ENCODE measurements at places on chromosomes 5 and 9.

DNA sequence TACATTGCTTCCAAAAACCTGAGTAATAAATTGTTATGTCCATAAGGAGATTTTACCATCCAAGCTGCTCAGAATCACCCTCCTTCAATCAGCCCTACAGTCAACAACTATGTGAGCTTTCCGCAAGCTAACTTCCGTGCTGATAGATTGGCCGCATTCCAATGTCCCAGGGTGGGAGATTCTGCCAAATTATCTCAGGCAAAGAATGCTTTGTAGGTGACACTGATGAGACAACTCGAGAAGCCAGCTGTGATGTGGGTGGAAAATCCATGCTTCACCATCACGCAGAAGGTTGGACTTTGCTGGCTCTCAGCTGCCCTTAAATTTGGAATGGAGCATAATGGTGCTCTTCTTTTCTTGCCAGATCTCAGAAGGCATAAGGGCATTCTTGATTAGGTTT, 44.9 kb upstream of the HCN1 start:
- no peak for DNase-seq

- DNase-seq: no peak
Measured at GRCh38 chr5:96453394-96453793, 20.3 kb upstream of the PCSK1 start.

- peak; percentile 20 for DNase-seq
Measured at GRCh38 chr9:126114850-126115460, 211.7 kb upstream of the MVB12B start.

- no peak for DNase-seq
Measured at GRCh38 chr9:95494416-95495371, 22.1 kb downstream of the PTCH1 start.

DNA sequence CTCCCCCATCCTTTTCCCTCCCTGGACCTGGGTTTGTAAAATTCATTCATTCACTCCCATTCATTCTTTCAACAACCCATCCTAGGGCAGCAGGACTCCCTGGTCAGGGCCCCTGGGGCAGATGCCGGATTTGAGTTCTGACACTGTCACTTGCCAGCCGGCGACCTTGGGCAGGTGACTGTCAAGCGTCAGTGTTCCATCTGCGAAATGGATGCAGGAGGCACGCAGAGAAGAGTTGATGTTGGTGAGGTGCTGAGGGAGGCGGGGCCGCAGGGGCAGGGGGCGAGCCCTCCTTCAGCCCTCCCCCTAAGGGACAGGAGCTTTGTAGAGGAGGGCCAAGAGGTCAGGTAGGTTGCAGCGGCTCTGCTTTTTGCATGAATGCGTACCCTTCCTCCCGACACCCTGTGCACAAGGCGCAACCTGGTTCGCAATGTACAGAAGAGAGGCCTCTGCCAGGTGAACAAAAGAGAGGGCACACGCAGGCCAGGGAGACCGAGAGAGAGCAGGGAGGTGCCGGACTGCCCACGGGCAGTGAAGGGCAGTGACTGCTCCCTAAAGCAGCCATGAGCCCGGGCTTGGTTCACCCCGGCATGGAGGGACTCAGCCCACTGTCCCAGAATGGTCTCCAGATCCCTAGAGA, 128.1 kb downstream of the BARX1 start:
- DNase-seq: no peak

GRCh38 chr5:40402007-40402364, 277.7 kb upstream of the PTGER4 start:
- no peak for DNase-seq

DNA sequence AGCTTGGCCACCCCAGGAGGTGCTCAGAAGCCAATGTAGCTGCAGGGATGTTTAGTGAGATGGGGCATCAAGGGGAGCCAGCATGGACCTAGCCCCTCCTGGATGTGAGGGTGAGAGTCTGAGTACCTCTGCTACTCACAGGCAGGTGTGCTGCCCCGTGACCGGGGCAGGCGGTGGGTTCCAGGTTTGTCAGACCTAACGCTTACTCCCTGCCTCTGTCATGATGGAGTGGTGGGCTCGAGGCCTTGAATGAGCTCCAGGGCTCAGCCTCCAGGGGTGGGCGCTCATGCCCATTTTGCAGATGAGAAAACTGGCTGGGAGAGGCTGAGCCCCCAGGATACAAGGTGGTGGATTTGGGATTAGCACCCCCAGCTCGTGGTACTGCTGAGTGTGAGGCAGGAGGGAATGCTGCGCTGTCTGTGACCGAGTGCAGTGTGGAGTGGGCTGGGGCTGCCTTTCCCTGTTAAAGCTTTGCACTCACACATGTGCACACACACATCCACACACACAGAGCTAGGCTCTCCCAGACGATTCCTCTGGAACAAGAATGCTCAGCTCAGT, 1.5 kb downstream of the RXRA start:
- DNase-seq: no peak

DNA sequence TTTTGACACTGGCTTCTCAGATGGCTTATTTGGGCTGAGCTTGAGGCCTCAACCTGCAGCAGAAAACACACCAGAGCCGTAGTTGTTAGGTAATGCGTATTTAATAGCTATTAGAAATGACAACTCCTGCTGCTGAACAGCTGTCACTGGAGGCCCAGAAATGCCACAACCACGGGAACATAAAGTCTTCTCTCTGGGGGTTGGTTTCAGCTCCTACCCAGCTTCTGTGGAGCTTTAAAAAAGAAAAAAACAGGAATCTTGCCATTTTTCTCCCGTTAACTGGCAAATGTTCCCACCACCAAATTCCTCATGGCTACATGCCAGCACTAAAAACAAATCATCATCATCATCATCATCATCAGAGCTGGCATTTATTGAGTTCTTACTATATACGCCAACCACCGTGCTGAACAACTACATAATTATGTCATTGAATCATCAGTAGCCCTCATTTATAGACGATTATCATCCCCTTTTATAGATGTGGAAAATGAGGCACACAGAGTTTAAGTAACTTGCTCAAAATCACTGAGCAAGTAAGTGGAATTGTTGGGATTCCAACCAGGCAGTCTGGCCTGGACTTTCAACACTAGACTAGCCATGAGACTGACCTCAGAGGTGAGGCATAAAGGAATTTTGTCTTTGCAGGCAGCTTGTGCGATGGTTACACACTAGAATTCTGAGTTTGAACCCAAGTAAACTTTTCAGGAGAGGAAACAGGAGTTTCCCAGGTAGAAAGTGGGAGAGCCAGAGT, 185.3 kb upstream of the WWC1 start:
- DNase-seq: no peak

GRCh38 chr5:125926172-125926571, 497.0 kb upstream of the GRAMD2B start:
- no peak for DNase-seq

- no peak for DNase-seq
Measured at GRCh38 chr5:159359408-159359807, 29.1 kb upstream of the IL12B start.

GRCh38 chr9:137694962-137695875, 76.4 kb downstream of the EHMT1 start:
- DNase-seq: peak; percentile 80

DNA sequence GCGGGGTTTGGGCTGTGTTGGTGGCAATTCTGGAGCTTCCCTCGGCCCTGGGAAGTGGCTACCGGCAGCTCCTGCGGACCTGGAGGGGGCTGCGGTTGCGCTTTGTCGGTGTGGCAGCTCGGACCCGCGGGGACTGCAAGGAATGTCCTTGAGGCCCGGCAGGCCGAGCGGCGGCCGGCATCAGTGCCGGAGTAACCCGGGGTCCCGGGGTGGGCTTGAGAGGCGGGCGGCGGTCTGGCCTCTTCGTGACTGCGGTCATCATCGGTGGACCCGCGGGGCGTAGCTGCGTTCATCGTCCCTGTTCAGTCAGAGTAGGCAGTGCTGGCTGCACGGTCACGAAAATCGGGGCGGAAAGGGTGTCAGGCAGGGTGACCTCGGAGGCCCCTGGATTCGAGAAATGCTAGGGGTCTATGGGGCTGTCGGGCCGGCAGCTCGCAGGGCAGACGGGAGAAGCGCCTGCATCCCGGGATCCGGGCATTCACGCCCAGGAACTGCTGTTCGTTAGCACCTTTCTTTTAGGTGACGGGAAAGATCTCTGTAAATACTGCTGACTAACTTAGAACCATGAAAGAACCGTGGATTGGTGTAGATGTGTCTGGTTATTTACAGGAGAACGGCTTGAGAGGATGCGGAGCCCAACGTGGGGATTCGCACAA, 474 bp downstream of the HMGCR start:
- peak; percentile 78 for DNase-seq

DNA sequence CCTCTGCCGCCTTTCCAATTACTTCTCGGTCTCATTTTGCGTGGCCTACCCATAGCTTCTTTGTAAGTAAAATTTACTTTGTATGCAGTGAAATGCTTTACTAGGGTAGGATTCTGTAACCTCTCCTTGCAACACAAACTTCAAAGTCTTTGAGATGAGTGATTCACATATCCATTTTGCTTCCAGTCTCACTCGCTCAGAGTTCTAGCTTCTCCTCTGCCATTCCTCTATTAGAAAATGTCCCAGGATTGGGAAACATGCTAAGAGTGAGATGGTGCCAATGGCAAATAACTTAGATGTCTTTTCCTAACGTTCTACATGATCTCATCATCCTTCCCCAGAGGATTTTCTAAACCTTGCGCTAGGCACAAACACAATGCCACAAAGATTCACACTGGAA, 270.5 kb upstream of the SLC30A5 start:
- DNase-seq: no peak

GRCh38 chr5:146699138-146699537, 179.4 kb downstream of the PPP2R2B start:
- DNase-seq: no peak

DNA sequence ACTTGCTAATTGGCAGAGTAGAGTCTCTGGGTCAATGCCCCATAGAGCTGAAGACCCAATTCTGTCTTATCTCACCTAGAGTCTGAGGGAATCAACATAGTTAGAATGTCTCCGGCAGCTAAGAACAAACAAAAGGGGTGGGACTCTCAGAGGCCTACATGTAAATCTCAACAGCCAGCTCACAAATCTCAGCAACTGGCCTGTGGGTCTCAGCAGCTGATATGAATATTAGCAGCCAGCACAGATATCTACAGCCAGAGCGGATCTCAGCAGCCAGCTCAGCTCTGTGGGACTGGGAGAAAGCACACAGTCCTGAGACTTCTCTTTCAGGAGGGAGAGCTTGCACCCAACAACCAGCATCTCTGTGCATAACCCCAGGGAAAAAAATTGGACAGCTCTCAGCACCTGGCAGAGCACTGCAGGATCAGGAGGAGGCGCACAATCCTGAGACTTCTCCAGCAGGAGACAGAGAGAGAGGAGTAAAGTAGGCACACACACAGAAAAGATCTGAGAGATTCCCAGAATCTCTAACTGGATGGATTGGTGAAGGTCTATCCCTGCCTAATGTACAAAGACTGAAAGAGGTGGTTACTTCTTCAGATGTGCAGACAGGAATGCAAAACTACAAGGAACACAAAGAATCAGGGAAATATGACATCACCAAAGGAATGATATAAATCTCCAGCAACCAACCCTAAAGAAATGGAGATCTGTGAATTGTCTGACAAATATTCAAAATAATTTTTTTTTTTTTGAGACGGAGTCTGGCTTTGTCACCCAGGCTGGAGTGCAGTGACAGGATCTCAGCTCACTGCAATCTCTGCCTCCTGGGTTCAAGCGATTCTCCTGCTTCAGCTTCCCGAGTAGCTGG, 29.2 kb downstream of the KLF4 start:
- no peak for DNase-seq

DNA sequence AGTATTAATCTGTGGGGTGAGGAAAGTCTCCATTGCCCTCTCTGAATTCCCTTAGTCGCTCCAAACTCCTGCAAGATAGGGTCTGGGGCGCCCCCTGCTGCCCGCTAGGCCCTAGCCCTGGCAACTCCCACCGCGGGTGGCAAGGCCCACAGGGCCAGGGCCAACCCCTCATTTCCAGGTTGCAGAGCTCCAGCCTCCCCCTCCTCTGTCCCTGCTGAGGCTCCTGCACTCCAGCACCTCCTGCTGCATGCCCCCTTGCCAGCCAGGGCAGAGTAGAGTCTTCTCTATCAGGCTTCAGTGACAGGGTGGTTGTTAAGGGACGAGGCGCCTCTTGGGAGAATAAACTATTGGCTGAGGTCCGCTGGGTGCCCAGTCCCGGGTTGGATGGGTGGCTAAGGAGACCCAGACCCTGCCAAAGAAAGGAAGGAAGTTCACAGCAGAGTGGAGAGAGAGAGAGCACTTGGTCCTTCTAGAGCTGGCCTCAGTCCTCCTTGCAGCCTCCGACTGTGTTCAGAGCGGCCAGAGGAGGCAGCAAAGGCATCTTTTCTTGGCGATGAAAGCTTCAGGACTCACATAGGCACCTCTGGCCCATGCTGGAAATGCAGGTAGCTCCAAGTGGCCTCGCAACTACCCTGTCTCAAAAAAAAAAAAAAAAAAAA, 45.6 kb downstream of the SAR1B start:
- DNase-seq: peak; percentile 91

DNA sequence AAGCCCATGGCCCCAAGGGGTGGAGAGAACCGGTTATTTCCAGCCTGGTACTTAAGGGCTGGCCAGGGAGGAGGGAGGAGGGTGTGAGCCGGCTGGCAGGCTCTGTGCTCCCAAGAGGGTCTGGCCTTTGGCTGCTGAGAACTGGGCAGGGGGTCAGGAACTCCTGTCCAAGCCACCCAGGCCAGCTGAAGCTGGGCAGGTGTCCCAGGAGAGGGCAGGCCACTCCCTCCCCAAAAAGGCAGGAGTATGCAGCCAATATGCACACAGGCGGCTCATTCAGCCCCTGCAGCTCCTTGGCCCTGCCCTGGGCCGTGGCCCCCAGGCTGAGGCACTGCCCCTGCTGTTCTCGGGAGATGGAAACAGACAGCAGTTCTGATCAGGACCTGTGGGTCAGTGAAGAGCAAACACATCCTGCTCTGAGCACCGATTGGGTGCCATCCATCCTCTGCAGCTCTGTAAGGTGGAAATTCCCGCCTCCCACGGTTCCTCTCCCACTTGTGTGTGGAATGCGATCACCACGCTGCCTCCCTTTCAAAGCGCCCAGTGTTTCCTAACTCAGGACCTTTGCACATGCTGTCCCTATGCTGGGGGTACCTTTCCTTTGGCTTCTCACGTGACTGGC, 17.1 kb upstream of the KIF12 start:
- DNase-seq: no peak

DNA sequence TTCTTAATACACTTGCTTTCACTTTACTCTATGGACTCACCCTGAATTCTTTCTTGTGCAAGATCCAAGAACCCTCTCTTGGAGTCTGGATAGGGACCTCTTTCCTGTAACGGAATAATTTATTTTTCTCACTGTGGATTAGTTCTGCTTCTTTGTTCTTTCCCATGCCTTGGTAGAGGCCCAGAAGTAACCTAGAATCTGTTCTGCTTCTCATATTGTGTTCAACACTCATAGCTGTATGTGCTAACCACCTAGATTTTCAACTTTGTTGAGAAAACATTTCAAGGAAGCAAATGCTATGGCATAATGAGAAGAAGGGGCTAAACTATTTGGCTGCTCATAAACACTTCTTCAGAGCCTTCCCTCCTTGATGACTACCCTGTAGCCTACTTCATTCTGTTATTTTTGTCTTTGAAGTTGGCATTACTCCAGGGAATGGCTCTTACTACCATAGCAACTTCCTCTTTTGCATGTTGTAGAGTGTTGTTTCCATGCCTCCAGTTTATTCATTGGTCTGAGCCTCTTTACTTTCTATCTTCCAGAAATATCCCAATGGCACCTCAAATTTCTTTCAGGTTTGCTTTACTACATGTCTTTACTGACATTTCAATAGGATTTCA, 74.3 kb downstream of the KIAA0825 start:
- DNase-seq: no peak
